ENCODE measurements at places on chromosomes 16 and 17.

DNA sequence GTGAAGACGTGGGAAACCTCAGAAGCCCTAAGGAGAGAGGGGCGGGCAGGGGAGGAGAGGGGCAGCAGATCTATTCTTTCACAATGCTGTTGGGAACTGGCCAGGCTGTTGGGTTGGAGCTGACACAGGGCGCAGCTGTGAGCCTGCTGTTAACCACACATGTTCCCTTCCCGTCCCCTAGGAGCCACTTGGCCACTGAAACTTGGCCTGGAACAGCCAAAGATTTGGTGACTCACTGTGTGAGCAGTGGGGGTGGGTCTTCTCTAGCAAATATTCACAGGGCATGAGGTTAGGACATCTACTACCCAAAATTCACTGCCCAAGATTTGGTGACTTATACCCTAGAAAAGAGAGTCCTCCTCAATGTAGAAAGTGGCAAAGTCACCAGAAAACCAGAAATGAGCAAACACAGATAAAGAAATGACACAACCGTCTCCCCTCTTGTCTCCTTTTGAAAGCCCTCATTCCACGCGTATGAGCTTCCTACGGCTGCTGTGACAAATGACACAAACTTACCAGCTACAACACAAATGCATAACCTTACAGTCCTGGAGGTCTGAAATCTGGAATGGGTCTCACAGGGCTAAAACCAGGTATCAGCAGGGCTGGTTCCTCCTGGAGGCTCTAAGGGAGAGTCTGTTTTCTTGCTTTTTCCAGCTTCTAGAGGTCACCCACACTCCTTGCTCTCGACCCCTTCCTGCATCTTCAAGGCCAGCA, 6.3 kb downstream of the TBC1D16 start:
- peak; percentile 71 for DNase-seq

DNA sequence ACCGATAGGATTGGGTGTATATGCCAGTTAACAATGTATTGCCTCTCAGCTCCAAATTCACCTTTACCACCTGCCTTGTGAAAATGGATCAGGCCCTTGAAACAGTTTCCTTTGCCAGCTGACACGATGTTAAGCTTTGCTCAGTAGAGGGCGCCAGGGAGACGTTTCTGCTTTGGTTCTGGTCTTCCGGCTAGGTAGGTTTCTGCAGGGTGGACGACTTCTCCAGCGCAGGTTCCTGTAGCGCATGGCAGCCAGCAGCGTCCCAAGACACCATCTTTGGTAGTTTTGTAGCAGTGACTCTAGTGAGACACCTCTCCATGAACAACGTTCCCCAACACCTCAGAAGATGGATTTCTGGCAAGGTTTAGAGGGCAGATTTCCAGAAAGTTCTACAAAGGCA, 24.0 kb downstream of the SYCE1L start:
- no peak for DNase-seq

DNA sequence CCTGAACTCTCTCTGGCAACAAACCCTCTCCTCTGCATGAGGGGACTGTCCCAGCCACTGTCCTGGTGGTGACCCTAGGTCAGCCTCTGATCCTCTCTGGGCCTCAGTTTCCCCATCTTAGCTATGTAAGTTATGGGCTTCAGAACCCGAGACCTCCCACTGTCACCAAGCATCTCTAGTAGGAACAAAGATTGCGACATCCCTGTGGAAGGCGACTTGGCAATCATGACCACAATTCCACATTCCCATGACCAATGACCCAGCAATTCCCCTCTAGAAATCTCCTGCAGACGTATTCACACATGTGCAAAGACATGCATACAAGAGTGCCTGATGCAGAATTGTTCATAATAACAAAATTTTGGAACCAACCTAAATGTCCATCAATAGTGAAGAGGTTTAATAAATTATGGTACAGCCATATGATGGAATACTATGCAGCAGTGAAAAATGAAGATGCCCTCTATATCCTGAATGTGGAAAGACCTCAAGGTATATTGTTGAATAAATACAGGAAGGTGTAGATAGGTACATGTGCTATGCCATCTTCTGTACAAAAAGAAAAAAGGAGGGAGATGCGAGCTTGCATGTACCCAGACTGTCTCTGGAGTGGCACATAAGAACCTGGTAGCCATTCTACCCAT, 21.2 kb downstream of the CNGB1 start:
- DNase-seq, result no peak

GRCh38 chr17:80611816-80612215, 67.2 kb downstream of the RPTOR start:
- DNase-seq, result no peak

- no peak for DNase-seq
Measured at GRCh38 chr17:41065829-41066624, at the start of gene KRTAP2-4. KRTAP2-4 (minus strand) TSS chr17:41065879; CDS start chr17:41065845, 34 bp downstream.

- no peak for DNase-seq
Measured at GRCh38 chr16:81873206-81873605, 94.1 kb downstream of the PLCG2 start.

DNA sequence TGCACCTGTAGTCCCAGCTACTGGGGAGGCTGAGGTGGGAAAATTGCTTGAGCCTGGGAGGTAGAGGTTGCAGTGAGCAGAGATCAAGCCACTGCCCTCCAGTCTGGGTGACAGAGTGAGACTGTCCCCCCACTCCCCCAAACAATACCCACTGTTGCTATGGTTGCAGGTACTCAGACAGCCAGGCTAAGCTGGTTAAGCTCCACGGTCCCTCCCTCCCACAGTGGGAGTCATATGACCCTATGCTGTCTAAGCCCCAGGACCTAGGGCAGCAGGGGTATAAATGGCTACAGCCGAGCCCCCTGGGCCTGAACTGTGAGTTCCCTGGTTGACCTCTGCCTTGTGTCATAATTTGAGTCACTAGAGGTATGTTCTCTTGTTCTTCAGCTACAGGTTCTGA, 15.9 kb upstream of the RPRML start:
- no peak for DNase-seq

DNA sequence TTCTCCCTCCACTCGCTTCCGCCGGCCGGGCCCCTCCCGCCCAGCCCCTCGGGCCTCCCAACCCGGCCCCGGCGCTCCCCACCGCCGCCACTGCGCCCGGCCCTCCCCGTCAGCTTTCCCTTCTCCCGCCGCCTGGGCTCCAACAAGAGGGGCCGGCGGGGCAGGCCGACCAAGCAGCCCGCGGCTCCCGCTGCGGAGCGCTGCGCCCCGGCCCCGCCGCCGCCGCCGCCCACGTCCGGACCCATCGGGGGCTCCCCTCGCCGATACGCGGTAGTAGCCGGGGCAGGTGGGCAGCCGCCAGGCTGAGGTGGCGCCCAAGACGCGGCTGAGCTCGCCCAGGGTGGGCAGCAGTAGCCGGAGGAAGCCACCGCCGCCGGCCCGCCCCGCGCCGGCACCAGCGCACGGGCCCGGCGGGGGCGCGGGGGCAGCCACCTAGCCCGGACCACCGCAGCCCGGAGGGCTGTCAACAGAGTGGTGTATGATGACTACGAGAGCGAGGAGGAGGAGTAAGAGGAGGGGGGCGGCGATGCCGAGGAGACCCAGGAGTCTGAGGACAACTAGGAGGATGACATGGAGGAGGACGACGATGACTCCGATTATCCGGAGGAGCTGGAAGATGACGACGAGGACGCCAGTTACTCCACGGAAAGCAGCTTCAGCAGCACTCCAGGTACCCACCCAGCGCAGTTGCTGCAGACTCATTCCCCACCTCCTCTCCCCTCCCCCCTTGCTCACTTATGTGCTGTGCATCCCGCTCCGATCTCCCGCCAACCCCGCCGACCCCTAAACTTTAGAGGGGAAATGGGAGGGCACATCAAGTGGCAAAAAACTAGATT, 498 bp downstream of the LRRC37B start:
- DNase-seq, result no peak

GRCh38 chr17:74584292-74585060, 7.6 kb downstream of the CD300LD start:
- DNase-seq, result no peak

GRCh38 chr17:37706446-37706845, 38.4 kb downstream of the HNF1B start:
- DNase-seq, result no peak

- no peak for DNase-seq
Measured at GRCh38 chr17:1638624-1639300, 6.8 kb downstream of the SCARF1 start.

DNA sequence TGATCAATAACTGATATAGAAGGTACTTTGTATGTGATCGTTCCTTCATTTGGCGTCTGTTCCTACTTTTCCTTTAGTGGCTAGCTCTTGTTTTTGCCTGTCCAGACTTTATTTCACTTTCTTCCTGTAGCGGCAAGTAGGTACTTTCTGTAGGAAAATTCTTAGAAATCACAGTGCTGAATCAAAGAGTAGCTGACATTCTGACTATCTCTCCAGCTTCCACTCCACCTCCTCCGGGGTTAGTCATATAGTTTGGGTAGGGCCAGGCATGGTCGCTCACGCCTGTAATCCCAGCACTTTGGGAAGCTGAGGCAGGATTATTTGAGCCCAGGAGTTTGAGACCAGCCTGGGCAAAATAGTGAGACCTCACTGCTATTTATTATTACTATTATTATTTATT, 29.9 kb upstream of the PAFAH1B1 start:
- no peak for DNase-seq

GRCh38 chr16:19542138-19542821, 13.2 kb upstream of the VPS35L start:
- no peak for DNase-seq

GRCh38 chr16:30846649-30847402, 47.1 kb downstream of the BCL7C start:
- DNase-seq, result no peak

DNA sequence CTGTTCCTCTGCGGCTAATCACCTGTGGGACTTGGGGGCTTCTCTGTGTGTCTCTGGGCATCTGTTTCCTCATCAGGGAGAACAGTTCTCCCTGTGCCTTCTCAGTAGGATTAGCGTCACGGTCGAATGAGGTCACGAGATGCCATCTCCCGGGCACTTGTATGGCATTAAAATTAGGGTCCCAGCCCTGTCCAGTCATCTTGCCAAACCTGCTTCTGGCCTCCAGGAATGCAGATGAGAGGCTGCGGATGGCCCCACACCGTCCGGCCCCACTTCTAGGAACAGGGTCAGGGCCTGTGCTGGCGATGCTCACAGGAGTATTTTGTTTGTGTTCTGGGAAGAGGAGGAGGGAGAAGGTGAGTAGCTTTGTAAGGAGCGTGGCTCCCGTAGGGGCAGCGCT, 58.5 kb downstream of the OR1D5 start:
- DNase-seq, result no peak

DNA sequence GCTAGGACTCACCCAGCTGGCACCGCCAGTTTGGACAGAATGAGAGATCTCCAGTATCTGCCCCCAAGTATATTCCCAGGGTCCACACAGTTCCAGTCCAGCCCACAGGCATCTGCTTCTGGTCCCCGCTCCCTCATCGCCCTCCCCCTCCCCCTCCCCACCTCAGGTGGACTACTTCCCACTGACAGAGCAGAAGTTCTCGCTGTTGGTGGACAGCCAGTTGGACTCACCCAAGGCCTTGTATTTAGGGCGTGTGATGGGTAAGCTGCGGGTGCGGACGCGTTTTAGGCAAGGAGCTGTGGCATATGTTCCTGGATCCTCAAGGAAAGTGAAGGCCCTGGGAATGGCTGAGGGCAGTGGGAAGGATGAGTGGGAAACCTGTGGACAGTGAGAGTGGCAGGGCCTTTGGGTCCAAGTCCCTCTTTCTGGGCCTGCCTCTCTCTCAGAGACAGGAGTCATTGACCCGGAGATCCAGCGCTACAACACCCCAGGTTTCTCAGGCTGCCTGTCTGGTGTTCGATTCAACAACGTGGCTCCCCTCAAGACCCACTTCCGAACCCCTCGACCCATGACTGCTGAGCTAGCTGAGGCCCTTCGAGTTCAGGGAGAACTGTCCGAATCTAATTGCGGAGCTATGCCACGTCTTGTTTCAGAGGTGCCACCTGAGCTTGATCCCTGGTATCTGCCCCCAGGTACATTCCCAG, 14.9 kb downstream of the CNTNAP1 start:
- no peak for DNase-seq

DNA sequence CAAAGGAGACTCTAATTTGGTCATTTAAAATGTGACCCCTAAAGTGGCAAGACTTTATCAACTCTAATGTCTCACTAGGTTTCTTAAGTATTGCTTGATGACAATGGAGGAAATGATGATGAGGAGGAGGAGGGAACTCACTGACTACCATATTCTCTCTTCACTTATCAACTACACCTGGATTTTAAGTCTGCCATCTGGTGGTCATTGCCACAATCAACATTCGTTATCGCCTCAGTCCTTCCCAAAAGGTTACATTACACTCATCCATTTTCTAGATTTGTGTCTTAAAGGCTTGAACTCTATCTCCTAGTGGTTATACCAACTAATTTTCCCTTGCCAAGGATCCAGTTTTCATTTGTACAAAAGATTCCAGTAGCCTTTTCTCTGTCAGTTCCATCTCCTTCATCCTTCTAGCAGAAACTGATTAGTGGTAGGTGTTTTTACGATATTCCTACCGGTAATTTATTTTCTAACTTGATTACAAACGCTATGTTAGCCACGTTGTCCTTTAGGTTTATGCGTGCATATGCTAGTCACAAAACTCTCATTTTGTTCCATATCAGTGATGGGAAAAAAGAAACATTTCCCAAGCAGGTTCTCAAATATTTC, 114.6 kb upstream of the NOG start:
- no peak for DNase-seq

DNA sequence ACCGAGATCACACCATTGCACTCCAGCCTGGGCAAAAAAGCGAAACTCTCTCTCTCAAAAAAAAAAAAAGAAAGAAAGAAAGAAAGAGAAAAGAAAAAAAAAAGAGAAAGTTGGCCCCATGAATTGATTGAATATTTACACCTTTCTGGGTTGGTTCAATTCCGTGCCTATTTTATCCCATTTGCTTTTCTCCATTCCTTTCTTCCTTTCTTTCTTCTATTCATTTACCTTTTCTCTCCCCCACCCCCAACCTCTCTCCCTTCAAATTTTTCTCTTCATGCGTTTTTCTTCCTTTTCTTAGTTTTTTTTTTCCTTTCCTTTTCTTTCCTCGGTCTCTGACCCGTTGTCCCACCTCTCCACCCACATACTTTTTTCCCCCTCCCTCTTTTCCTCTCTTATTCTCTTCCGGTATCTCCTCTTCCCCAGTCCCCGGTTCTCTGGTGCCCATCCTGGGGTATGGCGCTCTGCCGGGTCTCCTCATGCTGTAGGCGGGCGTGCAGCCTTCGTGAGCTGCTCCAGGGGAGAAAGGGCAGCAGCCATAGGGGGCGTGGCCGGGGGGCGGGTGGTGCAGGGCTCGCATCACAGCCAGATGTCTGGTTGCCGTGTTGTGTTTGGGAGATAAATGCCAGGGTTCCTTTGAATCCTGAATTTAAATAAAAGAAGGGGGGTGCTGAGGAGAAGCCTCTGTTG, 5.3 kb upstream of the COL1A1 start:
- no peak for DNase-seq

- no peak for DNase-seq
Measured at GRCh38 chr17:75111777-75112335, 2.1 kb downstream of the ARMC7 start.

Measured in thoracic aorta (tissue), 2 donors.